ENCODE measurements at places on chromosomes 6 and 20. TPM values are rescaled to one million over a fixed set of nuclear protein-coding genes. Genes with fewer than 3 reads are reported as not detected.

HFE gene
- total RNA-seq, result 10.6 TPM

OXT gene
- total RNA-seq, result not detected

GSTA1 gene
- 1.3 TPM for total RNA-seq

DNA sequence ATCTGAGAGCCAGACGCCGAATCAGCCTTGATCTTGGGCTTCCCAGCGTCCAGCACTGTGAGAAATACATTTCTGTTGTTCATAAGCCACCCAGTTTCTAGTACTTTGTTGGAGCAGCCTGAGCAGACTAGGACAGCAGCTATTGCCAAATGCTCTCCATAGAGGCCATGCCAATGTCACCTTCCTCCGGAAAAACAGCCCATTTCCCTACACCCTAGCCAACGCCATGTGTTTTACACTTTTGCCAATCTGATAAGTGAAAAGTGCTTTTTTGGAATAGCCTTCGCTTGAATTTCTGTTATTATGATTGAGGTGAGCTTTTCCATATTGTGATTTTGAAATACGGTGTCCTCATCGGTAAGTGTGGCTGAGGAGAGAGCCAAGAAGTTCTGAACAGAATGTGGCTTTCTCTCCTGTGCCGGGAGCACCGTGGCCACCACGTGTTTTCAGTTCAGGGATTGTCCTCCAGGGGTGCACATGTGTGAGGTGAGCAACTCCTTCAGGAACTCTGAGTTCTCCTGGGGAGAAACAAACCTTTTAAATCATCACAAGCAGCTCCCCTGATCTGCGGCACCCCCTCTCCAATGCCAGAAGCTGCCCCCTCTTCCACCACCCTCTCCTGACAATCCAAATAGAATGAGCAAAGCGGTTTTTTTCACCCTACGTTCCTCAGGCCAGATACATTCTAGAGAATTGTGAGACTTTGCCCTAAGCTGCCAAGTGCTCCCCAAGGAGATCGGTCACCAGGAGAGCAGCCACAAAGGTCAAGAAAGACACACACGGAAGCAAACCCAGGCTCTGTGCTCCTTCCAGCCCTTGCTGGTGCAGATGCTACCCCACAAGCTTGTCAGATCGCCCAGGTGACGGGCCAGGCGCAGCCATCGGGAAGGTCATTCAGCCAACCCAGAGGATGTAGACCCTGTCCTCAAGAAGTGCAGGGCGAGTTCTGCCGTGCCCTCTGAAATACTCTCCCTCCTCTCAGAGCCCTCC, 36.0 kb downstream of the TAF8 start:
- DNase-seq, result no peak

DNA sequence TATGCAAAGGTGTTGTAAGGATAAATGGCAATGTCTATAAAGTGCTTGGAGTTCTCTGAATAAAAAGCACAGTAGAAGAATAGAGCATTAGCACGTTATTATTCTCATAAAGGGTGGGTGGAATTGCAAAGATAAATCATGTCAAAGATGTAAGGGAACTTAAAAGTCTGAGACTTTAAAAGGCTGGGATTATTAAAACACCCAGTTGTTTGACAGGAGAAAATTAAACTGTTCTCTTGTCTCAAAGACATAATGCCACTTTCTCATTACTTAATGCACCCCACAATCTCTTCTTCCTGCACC, 70.4 kb upstream of the PDE10A start:
- DNase-seq, result no peak

GRCh38 chr20:24163506-24163905, 174.9 kb upstream of the GGTLC1 start:
- no peak for DNase-seq

DNA sequence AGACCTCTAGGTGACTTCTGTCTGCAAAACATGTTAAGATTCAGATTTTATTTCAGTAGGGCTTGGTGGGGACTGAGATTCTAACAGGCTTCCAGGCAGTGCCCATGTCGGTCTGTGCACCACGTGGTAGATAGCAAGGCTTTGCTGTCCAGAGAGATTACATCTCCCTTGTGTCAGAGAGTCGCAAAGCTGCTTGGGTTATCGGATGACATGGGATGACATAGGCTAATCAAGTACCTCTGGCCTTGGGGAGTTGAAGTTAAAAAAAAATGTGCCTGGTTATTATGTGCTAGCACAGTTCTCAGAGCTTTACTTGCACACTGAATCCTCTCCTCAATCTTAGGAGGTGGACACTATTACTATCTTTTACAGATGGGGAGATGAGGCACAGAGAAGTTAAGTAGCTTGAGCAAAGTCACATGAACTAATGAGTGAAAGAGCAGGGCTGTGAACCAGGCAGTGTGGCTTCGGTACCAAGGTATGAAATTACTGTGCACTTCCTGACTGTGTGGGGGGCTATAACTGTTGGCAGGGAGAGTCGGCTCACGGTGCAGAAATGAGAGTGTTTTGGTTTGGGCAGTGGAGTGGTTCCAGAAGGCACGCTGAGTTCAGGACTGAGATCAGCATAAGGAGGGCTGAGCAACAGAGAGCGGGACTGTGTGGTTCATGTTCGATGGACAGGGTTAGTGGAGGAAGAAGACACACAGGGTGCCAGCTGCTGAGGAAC, 41.1 kb downstream of the FARS2 start:
- peak; percentile 54 for DNase-seq

DNA sequence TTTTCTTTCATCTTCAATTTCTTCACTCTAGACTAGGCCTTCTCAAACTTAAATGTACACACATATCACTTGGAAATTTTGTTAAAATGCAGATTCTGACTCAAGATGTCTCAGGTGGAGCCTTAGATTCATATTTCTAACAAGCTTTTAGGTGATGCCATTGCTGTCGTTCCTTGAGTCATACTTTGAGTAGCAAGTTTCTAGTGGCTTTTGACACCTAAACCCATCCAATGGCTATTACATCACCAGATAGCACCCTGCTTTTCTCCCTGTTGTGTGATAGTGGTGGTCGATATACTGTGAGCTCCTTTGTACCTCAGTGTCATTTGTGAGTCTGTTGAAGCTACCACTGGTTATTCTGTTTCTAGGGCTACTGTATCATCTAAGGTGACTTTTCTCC, 34.8 kb upstream of the BAG2 start:
- no peak for DNase-seq

TAAR5 gene
- total RNA-seq, result not detected

DNA sequence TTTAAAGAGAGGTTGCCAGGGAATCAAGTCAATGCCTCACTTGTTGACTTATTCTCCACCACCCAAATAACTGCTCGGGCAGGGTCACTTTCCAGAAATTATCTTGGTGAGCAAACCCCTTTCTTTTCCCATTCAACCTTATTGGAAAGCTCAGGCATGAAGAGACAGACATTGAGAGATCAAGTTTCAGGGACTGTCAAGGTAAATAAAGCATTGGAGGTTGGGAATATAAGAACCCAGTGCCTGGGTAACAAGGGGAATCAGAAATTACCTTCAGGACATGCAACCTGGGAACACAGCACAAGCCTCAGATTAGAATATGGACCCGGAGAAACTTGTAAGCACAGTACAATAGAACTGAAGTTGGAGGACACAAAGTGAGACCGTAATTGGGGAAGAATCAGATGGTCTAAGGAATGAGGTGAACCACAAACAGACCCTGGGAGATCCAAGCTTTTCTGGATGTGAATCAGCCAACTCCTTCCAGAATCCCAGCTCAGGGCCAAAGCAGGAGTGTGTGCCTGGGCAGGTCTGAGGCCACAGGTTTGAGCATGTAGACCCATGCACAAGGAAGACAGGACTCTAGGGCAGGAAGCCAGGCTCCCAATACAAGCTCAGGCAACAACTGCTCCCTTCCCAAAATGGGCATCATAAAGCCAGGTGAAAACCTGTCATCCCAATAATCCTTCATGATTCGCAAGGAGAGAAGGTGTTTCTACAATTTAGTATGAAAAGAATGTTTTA, 512.8 kb downstream of the MAFB start:
- DNase-seq, result no peak

- DNase-seq, result no peak
Measured at GRCh38 chr6:47579040-47579439, 101.5 kb downstream of the CD2AP start.

LRFN2 gene
- total RNA-seq, result not detected

NKAIN4 gene
- total RNA-seq, result 29.7 TPM

GRCh38 chr6:115901896-115902295, 158.8 kb downstream of the FRK start:
- no peak for DNase-seq

- no peak for DNase-seq
Measured at GRCh38 chr6:153170511-153170910, 39.4 kb upstream of the RGS17 start.

DNA sequence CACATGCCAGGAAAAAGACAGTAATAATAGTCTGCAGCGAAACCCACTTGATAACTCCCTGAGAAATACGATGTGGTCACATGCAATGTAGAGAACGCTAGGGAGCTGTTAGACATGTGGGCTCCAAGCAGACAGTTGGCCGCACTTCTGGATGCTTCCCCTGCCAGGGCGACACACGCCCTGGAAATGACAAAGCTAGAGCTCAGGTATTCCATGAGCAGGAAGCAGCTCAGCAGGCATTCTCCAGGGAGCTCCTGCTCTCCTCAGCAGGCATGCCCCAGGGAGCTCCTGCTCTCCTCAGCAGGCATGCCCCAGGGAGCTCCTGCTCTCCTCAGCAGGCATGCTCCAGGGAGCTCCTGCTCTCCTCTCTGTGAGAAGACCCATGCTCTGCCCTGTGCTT, 52.4 kb upstream of the NXT1 start:
- no peak for DNase-seq

FNDC11 gene
- total RNA-seq, result 1.6 TPM

GRCh38 chr6:112281821-112282615, 27.7 kb upstream of the LAMA4 start:
- DNase-seq, result peak; percentile 86

- DNase-seq, result no peak
Measured at GRCh38 chr20:38715646-38716045, 8.6 kb upstream of the SLC32A1 start.

ULBP2 gene
- 1.3 TPM for total RNA-seq

RFX6 gene
- not detected for total RNA-seq

DNA sequence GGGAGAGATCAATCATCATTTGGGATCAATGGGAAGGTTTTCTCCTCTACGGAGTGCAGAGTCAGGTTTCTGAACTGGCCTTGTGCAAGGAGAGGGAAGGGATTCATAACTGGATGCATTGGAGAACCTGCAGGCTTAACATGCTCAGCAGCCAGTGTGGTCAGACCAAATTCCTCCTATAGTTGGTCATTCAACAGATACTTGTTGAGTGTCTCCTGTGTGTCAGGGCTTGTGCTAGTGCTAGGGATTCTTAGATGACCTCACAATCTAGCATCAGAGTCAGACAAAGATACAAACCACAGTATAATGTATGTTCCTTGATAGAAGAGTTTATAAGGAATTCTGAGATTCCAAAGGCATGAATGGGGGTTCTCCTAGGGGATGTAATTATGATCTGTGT, 23.9 kb downstream of the RALY start:
- no peak for DNase-seq

C20orf202 gene
- 0.16 TPM for total RNA-seq

SLC22A16 gene
- total RNA-seq, result 0.79 TPM

DNA sequence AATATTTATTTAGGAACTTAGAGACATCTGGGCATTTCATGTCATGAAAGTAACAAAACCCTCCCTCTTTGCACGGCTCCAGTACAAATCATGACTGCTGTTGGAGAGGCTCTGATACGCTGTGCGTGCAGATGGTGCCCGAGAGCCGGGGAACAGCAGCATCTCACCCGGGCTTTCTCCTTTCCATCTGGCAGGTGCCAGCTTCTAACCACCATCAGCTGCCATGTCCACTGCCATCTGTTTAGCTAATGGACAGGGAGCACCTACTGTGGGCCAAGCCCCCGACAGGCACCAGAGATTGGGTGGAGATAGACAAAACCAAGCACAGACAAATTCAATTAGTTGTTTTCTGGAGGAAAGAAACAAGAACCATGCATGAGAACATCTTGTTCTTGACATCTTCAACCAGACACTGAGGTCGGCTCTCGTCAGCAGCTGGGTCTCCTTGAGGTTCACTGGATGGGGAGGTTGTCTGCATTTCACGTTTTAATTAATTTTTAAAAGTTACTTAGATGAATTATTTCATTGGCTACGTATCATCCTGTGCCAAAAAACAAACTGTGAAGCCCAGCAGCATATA, 323.7 kb downstream of the THBS2 start:
- DNase-seq, result no peak

TBX18 gene
- total RNA-seq, result 4.1 TPM

GRCh38 chr20:45117581-45117980, 2.6 kb upstream of the WFDC5 start:
- DNase-seq, result no peak

ESR1 gene
- 5.2 TPM for total RNA-seq

DNA sequence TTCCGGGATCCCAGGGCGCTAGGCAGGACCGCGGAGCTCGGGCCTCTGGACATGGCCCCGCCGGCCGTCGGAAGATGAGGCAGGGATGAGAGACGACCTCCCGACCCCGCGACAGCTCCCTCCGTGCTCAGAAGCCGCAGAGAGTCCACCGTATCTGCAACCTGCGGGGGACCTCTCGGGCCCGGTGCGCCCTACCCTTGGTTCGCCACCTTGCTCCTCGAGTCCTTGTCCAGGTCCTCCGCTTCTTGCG, 301 bp downstream of the PPP1R3D start:
- peak; percentile 90 for DNase-seq

DNA sequence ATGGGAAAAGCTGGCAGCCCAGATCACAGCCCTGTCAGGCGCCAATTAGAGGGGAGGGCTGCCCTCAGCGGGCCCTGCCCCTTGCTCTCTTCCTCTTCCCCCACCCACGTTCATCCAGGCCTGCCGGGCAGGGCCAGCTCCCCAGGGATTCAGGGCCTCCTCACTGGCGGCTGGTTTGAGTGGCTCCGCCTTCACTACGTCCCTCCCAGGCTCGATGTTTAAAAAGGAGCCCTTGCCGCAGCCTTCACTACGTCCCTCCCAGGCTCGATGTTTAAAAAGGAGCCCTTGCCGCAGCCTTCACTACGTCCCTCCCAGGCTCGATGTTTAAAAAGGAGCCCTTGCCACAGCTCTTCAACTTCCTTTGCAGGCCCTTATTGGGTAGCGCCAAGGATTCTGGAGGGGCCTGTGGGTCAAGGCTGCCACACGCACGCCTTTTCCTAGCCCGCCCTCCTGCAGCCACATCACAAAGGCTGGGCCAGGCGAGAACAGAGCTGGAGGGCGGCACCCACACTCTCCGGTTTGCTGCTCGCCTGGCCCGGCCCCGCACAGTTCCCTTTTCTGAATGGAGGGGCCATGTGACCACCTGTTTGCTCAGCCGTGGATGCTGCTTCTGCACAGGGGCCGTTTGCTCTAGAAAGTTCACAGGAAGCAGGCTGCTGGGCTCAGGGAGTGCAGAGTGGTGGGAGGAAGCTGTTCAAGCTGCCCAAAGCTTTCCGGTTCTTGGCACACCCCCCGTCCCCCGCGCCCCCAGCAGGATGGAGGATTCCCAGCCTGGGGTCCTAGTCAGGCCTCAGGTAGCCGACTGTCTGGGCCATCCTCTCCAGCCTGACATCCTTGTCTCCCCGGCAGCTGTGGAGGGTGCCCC, 1.6 kb downstream of the SLC17A9 start:
- DNase-seq, result peak; percentile 90

GRCh38 chr6:57017069-57017468, 29.4 kb upstream of the KIAA1586 start:
- DNase-seq, result no peak

RIPOR2 gene
- total RNA-seq, result 24.2 TPM
